NCI-H2029 treated with DMSO at 0.1 percent for 48 hours (cell line): ENCODE measurements at places on chromosomes 2 and 18.

DNA sequence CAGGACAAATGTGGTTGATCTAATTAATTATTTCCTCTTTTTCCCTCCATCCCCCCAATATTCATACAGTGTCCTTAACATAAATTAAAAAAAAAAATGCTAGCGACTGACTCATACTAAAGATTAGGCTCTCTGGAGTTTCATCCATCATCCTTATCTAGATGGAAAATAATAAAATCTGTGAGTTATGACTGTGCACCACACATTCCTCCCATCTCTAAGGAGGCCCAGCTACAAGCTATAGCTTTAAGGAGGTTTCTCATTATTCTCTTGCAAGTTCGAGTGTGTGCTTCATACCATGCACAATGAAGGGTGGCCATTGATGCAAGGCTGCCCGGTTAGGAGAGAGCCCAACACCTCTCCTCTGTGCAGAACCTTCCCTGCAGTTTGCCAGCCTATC lies 77.3 kb downstream of the XDH start:
- DNase-seq = no peak

GRCh38 chr2:164782323-164782722 lies 59.3 kb downstream of the COBLL1 start:
- DNase-seq = no peak

- no peak for DNase-seq
These were observed 73.8 kb upstream of the CDCA7 start for GRCh38 chr2:173280853-173281252.

DNA sequence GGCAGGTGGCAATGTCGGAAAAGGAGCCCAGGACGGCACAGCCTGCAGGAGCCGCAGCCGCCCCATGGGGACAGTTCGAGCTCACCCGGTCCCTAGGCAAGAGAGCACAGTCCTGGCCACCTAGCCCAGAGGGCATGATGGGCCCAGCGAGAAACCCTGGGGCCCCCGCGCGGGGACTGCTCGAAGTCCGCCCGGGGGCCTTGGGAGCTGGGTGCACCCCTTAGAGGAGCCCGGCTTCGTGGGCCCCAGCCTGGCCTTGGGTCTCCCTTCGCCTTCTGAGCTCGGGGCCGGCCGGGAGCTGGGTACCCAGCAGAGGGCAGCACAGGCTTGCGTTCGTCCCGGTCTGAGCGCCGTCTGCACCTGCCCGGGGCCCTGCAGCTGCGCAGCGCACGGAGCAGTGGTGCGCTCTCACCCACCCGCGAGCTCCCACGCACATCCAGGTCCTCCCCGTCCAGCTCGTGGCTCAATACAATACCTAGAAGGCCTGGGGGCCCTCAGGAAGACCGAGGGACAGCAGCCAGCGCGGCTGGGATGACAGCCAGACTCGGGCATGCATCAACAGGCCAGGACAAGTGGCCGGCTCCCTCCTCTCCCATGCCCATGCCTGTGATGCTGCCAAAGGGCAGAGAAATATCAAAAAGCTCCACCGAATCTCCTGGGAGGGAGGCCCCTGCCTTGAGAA lies 96.2 kb upstream of the ZNF532 start:
- peak; percentile 37 for DNase-seq

- no peak for DNase-seq
These were observed 169.3 kb downstream of the HDAC4 start for GRCh38 chr2:239231231-239232194.

- DNase-seq = no peak
These were observed 1.2 kb downstream of the TXNL1 start for GRCh38 chr18:56637176-56637575.

DNA sequence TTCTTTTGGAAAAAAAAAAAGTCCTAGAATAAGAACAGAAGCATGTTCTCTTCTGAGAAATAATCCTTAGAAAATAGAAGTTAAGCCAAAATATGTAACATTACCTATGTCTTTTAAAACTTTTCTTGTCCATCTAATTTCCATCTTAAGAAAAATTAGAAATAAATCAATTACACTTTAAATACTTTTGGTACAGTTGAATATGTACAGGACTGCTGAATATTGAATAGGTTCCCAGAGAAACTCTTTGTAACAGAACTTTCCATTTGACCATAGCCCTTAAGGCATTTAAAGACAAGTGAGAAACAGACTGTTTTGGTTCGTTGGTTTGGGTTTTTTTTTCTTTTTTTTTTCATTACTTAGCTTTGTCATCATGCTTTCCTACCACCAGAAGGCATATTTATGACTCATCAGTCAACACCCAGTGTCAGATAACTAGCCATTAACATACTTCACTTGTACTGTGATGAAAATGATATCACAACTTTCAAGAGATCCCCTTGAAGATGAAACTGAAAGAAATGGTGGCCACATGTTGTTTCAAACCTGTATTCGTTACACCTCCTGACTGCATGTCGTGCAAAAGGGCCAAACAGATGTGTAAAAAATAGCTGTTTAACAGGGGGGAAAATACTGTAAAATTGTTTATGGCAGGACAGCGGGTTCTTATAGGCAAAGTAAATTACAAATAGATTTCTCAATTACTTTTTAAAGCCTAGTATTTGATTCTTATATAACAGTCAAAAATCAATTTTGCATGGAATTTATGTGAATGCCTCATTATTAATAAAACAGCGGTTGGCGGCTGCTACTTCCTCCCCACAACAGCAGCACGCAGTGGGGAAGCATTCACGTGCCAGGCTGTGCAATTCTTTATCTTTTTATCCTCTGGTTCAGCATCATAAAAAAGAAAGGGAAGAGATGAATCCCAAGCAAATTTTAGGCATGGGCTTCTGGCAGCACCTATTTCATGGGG lies 280.7 kb upstream of the HNRNPA3 start:
- DNase-seq = no peak

DNA sequence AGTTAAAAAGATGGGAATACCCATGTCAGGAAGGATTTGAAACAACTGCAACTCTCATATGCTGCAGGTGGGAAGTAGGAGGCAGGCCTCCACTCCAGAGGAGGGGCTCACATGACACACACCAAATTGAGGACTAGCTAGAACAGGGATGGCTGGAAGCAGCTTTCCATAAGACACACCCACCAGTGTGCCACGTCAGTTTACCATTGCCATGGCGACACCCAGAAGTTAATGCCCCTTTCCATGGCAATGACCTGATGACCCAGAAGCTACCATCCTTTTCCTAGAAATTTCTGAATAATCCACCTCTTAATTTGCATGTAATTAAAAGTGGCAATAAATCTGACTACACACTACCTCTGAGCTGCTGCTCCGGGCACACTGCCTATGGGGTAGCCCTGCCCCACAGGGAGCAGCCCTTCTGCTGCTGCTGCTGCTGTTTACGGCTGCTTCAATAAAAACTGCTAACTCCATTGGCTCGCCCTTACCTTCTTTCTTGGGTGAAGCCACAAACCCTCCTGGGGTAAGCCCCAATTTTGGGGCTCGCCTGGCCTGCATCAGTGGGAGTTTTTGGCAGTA lies 89.4 kb downstream of the RRM2 start:
- DNase-seq = no peak

- DNase-seq = no peak
These were observed 70.9 kb downstream of the ACVR1C start for GRCh38 chr2:157557770-157558169.

- no peak for DNase-seq
These were observed 73.0 kb upstream of the RAB12 start for GRCh38 chr18:8536231-8536630.

DNA sequence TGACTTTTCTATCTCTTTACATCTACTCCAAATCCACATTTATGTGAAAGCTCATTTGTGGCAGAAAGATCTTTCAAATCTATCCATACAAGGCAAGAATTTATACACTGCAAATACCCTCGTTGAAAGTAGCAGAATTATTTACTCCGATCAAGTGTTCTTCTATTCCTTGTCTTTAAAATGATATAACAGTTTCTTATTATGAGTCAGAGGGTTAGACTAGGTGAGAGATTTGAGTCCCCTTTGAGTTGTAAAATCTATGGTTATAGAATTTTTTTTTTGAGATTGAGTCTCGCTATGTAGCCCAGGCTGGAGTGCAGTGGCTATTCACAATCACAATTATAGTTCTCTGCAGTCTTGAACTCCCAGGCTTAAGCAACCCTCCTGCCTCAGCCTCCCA lies 5.6 kb upstream of the GREB1 start:
- no peak for DNase-seq

GRCh38 chr2:171317492-171318125 lies 116.2 kb downstream of the METTL8 start:
- DNase-seq = no peak

DNA sequence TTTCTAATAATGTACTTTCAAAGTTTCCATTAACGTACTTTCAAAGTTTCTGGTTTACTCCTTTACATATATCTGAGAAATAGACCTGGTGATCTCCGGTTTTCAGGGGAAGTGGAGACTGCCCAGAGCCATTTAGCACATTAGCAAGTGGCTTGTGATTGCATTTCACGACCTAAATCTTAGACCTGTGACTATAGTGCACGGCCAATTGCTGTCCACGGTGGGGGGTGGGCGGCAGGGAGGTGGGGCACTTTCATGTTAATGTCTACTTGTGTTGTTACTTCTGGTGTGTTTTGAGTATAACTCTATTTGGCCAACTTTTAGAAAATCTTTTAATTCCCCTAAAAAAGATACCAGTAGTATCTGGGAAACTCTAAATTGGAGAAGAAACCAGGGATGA lies 11.3 kb downstream of the GATA6 start:
- DNase-seq = no peak

GRCh38 chr2:127721311-127721977 lies 20.1 kb downstream of the SFT2D3 start:
- no peak for DNase-seq

DNA sequence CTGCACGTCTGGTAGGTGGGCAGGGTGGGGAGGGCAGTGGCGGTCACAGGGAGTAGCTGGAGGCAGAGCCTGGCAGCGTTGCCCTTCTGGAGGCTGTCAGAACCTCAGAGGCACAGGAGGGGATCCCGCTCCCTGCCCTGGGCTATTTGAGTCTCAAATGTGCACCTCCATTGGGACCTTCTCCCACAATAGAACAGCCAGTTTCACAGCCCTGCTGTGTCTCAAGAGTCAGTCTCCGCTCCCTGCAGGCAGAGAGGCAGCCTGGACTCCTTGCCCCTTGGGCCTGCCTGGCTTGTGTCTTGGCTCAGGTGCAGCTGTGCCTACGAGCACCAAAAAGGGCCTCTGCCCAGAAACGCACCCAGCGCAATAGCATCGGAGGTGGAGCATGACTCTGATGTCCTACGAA lies 57.4 kb downstream of the FAM168B start:
- no peak for DNase-seq

DNA sequence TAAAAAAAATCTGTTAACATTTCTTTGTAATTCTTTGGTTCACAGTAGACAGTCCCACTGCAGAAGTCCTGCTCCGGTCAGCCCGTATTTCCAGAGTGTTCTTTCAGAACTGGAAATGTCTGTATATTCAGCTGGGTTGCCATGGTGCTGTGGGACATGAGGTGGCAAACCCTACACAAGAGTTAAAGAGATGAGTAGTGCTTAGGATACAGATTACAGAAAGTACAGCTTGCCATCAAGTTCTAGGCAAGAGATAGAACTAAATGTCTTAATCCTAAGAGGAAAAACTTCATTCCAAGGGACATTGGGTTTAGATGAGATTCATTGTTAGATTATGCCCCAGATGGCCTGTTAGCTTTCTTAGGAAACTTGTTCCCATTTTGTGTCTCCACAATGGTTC lies 60.1 kb downstream of the FMNL2 start:
- DNase-seq = no peak

GRCh38 chr2:1690056-1690775 lies 54.1 kb downstream of the PXDN start:
- DNase-seq = no peak

GRCh38 chr2:38522754-38523349 lies 79.9 kb downstream of the HNRNPLL start:
- no peak for DNase-seq

GRCh38 chr2:236607471-236608187 lies 38.0 kb downstream of the ACKR3 start:
- no peak for DNase-seq

- DNase-seq = peak; percentile 9
These were observed 260.2 kb upstream of the TRIB2 start for GRCh38 chr2:12456293-12457106.
